Testis (tissue), 5 donors: ENCODE measurements at places on chromosomes 12 and 14. TPM values are rescaled to one million over a fixed set of nuclear protein-coding genes. Genes with fewer than 3 reads are reported as not detected.
A peak's percentile ranks its signal among the peaks of the same experiment; 100 is the strongest.

DNA sequence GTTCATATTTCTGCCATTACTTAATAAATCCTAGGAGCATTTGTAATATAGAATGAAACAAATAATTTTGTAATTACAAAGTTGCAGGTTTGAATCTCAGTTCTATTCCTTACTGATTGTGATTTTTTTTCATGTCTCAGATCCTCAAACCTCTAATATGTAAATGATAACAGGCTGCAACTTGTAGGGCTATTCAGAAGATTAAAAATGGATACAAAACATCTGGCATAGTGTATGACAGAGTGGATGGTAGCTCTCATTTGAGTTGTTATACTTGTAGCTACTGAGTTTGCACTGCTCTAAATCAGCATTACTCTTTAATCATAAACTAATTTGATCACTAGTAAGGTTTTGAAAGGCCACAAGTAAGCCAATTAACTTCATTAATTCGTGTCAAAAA lies 406.3 kb upstream of the MGAT4C start:
- no peak for DNase-seq

DNA sequence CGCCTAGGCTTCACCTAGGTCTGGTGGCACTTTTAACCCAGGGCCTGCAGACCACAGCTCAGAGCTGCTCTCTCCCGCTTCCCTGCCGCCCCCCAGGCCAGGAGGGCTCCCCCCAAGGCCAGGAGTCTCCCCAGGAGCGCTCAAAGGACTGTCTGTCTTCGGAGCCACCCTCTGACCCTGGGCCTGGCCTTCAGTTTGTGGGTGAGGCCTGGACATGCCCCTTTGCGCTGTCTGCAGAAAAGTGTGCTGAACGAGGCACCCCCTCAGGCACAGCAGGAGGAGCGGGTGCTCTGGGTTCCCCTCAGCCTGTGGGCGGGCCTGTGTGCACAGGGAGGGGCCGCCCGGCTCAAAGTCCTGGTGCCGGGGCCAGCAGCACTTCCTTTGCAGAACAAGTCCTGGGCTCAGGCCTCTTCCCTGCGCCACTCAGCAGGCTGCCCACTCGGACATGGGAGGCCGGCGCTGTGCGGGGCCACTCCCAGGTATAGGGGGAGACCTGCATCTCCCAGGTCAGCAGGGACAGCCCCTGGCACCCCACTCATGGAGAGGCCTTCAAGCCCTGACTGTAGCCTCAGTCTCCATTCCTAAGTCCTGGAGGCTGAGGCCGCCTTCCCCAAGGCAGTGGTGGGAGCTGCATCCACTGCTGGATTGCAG lies 14.3 kb downstream of the DEGS2 start:
- peak; percentile 38 for DNase-seq

GRCh38 chr12:69343885-69344612 lies 4.1 kb upstream of the LYZ start:
- no peak for DNase-seq

DNA sequence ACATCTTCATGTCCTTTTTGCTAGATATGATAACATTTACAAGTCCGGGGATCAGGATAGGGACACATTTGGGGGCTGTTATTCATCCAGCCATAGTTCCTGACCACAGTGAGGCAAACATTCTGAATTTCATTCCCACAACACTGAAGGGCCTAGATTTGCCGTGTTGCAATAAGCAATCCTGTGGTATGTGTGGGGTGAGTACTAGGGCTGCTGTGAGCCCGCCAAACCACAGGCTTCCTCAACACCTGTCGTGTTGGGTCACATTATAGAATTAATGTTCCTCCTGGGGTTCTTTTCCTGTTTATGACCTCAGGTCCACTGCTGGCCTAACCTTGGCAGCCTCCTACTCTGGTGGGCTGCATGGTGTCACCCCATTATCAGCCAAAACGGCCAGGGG lies 119.2 kb downstream of the TBC1D30 start:
- DNase-seq = no peak

DNA sequence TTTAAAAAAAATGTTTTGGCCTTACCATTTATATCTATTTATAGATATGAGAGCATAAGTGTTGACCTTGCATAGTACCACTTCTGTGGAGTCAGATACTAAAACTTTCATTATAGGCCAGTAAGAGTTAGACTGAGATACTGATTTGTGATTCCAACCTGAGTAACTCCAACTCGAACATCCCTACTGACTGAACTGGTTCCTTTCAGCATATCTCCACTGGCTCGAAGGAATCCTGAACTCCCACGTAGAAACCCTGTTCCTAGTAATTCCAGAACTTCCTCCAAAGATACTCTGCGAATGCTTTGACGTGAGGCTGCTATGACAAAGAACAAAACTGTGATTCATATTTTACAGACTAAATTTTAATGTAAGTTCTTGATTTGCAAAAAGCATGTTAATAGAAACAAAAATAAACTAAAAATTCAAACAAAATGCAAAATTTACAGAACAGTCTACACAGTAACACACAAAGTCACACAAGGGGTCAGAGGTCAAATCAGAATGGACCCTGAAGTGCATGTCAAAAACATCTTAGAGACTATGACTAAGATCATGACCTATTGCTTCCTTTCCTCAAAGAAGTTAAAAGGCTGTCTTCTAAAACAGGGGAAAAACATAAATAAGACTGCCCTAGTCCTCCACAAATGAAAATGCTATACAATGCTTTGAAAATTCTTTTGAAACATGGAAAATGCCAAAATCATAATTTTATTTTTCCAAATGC lies 31.5 kb downstream of the HEATR5A start:
- DNase-seq = peak; percentile 26

DNA sequence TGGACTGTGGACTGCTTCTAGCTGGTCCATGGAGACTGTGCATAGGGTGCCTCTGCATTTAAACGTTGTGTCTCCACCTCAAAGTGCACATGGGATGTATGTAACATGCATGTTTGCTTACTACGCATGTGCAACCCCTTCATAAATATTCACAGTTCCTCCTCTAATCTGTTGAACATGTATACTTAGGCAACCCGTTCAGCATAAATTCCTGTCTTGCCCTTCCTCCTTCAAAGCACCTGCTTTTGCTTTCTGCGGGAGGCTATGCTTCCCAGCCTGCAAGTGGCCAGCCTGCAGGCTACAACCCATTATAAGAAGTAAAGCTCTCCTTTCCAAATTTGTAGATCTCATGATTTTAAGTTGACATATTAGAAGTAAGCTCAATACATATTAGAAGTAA lies 33.0 kb upstream of the OVCH1 start:
- no peak for DNase-seq

DNA sequence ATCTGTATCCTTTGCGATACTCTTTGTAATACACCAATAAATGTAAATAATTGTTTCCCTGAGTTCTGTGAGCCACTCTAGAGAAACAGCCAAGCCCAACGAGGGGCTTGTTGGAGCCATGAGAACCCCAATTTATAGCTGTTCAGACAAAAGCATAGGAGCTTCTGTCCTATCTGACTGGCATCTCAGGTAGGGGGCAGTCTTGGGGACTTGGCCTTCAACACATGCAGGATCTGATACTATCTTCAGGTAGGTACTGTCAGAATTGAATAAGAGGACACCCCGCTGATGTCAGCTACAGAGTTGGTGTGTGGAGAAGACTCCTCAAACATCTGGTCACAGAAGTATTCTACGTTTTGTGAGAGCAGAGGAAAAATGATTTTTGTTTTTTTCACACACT lies 25.3 kb downstream of the TXNDC16 start:
- no peak for DNase-seq

- no peak for DNase-seq
These were observed 1.2 kb upstream of the GPR132 start for GRCh38 chr14:105066240-105067071.

- peak; percentile 81 for DNase-seq
These were observed 43.0 kb upstream of the TSPAN9 start for GRCh38 chr12:3034067-3034750.

- no peak for DNase-seq
These were observed 131.2 kb downstream of the NUBPL start for GRCh38 chr14:31692376-31692781.

GRCh38 chr12:10101042-10101579 lies 2.3 kb upstream of the CLEC1A start:
- peak; percentile 50 for DNase-seq

GRCh38 chr14:73700325-73700724 lies 13.9 kb downstream of the PNMA1 start:
- DNase-seq = no peak

GRCh38 chr14:36105401-36105800 lies 71.1 kb downstream of the PTCSC3 start:
- DNase-seq = no peak

DNA sequence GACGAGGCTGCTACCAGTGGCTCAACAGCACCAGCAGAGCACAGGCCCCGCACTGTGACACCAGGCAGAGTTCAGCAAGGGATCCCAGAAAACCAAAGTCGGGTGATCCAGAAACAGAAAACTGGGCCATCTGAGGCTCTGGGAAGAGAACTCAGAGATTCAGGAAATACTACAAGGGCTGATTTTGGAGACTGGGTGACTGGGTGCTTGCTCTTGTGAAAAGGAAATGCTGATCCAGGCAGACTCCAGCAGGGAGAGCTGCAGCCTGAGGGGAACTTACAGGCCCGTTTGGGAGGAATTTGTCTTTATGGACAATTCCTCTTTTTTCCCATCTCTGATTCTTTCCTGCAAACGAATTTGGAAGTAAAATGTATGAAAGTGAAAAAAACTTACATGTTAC lies 28.2 kb downstream of the FOXN3 start:
- no peak for DNase-seq

- DNase-seq = no peak
These were observed 218.2 kb downstream of the ASCL1 start for GRCh38 chr12:103175625-103176024.

- DNase-seq = no peak
These were observed 17.6 kb upstream of the A2M start for GRCh38 chr12:9133216-9133916.

DNA sequence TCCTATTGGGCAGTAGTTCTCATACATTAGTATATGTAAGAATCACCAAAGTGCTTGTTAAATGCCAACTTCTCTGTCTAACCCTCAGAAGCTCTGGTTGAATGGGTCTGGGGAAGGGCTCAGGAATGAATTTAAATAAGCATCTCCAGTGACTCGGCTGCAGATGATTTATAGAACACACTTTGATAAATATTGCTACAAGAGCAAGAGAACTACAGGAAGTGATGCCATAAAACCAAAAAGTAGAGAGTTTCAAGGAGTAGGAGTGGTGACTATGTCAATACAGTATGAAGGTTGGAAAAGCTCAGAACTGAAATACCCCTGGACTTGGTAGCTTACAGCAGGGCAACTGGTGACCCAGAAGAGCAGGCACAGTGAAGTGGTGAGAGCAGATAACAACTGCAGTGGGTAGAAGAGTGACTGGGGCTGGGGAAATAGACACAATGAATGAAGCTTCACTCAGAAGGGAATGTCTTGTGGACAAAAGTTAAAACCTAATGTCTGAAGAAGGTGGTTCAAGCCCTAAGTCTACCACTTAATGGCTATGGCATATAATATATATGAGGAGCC lies 8.0 kb upstream of the PLEKHA5 start:
- DNase-seq = no peak

DNA sequence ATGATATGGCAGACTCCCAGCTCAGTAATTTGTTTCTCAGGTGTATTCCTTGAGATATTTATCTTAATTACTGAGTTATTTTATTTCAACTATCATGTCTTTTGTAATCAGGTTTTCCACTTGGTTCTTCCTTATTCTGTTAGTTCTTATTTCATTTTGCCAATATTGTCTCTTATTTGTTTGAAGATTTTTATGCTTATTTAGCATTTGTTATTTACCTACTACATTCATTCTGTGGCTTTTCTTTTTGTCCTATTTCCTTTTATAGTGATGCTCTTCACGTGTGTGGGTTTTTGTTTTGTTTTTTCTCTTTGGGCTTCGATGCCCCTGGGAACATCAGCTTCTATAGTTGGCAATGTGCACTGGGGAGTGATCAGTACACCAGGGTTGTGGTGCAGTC lies 40.5 kb upstream of the CRADD start:
- no peak for DNase-seq

DNA sequence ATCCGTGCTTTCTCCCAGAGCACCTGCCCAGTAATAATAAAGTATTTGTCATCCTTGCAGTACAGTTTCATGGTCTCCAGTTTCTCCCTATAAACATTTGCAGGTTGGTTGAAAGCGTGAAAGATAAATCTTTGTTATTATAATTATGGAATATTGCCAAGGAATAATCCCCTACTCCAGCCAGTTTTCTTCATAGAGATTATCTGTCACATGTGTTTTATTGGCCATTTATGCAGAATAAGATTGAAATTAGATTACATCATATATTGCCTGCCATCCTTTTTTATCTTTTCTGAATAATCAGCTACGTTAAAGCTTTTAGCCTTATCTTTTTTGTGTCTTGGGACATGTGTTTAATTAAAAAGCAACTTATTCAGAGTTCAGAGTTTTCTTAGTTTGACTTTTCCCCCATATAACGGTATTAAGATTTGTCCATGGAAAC lies 168.0 kb downstream of the KICS2 start:
- DNase-seq = no peak

GRCh38 chr12:88982694-88983093 lies 369.6 kb downstream of the DUSP6 start:
- DNase-seq = no peak

DNA sequence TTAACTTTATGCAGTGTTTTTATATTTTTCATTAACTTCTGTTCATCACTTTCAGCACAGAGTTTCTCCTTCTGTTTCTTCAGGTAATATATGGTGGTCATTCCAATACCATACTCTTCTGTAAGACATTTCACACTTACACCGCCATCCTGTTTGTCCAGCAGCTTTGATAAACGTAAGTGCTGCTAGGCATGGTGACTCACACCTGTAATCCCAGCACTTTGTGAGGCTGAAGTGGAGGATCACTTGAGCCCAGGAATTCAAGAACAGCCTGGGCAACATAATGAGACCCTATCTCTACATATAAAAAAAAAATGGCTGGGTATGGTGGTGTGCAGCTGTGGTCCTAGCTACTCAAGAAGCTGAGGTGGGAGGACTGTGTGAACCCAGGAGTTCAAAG lies 55.8 kb downstream of the EXOC5 start:
- no peak for DNase-seq

DNA sequence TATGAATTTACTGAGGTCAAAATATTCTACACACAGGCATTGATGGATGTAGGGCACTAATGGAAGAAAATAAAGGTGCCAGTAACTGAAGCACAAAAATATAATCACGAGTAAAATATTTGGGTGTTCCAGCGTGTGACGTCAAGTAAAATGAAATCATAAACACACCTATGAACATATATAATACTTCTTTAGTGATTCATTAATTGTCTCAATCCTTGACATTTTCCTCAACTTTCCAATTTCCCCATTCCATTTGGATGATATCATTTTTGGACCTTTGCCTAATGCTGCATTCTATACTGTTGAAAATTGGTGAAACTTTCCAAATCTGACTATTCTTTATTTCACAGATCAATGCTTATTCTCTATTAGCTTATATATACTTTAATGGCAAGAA lies 649.3 kb downstream of the GALC start:
- DNase-seq = no peak

The LAG3 gene
- 6.3 TPM for polyA plus RNA-seq

The HOXC13 gene
- polyA plus RNA-seq = 0.25 TPM

The TSHR gene
- polyA plus RNA-seq = 0.88 TPM

The SERPINA12 gene
- not detected for polyA plus RNA-seq

The MLF2 gene
- 177 TPM for polyA plus RNA-seq

The DNAI7 gene
- polyA plus RNA-seq = 22.6 TPM

The YY1 gene
- polyA plus RNA-seq = 74.2 TPM

The CD27 gene
- polyA plus RNA-seq = 3.7 TPM

The RAB21 gene
- 56.9 TPM for polyA plus RNA-seq
